ENCODE measurements at places on chromosomes 4 and X.

DNA sequence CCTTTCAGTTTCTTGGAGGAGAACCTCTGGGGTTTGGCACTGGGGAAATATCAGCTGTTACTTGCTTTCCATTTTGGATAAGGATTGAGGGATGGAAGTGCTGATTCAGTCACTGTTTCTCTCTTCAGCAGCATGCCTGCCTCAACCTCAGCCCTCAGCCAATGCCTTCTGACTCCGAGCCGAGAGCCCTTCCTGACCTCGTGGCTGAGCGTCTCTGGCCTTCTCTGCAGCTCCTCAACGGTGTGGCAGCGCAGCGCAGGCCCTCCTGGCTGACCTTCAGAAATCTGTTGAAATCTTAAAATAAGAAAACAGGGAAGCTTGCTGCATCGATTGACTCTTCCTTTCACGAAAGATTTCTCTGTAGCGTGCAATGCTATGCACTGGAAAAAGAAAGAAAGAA is 434.3 kb upstream of the FAT1 start:
- no peak for DNase-seq

DNA sequence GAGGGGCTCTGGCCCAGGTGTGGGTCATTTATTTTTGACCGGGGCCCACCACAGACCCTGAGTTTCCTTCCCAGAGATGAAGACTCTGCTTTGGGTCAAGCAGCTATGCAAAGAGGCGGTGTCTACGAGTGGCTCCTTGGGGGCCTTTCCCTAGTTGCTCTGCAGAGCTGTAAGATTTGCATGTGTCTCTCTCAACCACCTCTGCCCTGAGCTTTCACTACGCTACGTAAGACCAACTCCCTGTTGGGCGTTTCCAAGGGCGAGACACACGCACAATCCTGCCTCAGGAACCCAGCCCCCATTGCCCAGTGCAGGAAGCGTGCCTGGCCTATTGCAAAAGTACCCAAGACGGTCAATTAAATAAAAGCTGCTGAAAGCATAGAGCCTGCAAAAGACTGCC is 10.0 kb upstream of the ANOS1 start:
- no peak for DNase-seq

GRCh38 chr4:179631321-179631720 is 2189.1 kb upstream of the AGA start:
- DNase-seq: no peak

DNA sequence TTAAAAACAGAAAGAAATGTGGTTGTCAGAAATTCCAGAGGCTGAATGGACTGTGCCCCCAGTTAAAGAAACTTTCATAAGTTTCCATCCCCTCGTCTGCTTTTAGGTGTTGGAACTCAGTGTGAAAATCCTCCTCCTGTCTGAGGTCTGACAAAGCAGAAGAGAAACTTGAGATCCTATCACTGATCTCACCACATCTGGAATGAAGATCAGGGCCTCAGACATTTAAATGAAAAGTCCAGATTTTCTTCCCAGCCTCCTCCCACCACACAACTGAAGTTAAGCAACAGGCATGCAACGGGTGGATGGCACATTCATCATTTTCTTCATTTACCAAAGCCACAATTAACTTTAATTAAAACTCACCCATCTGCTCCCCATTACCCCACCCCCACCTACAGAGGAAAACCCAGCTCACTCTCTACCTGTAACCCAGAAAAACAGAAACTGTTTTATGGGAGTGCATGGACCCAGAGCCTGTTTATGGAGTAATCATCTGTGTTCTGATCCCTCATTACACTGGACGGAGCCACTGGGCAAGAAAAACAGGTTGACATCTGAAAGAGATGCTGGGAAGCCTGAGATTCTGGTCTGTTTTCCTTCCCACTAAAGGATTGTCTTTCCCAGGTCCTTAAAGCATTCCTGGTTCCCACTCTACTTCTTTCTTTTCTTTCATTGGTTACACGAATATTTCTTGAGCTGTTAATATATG is 58.1 kb upstream of the HOPX start:
- DNase-seq: no peak

DNA sequence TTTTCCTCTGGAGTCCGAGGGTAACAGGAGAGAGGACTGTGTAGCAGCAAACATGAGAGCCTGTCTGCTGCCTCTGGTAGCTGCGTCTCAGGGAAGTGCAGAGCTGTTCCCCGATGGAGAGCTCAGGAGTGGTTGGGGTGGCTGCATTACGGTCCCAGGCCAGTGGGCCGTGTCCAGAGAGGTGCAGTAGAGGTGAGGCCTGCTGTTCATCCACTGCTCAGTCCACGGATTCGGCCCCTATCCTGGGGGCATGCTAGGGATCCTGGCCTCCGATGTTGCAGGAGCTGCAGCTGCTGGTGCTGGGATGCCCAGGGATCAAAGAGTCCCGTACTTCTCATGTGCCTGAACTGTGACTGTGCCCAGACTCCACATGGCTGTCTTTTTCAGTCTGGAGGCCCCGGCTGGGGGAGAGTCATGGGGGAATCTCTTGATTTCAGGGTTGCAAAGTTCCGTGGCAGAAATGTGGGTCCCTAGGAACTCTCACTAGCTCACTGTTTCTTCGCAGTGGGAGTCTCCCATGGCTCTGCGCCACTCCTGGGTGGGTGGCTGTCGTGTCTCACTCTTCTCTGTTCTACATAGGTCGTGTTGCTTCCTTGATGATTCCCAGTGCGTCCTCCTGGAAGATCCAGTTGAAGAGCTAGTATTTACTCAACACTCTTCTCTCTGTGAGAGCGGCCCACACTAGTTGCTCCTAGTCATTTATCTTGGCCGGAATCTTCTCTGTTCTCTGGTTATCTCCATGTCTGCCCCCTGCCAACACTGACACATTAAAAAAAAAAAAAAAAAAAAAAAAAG is 109.5 kb upstream of the CENPE start:
- no peak for DNase-seq

DNA sequence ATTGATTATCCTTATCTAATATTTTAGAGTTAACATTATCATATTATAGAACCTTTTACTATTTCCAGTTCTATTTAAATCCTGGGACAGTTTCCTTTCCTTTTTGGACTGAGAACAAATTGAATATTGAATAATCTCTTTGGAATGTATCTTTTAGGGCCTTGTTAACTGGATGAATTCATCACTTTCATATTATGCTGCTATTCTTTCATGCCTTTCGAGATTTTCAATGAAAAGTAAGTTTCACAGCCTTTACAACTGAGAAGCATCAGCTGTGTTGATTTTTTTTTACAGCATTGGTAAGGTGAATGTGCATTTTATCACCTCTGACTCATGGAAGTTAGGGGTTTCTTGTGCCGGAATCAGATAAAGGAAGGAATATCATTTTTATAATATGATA is 39.6 kb downstream of the PDLIM5 start:
- DNase-seq: no peak

DNA sequence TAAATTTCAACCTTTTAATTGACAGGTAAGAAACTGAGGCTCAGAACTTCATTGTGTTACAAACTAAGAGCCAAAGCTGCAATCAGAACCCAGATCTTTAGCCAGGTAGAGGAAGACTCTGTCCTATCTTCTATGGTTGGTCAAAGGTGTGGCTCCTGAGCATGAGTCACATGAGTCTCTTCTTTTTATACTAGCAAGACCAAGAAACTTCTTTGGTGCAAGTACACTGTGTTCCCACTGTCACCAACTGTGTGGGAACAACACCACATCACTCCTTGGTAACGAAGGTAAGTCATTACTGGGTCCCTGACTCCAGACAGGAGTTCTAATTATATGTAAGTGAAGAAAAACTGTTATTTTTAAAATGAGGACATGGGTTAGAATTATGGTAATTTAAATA is 290.1 kb downstream of the INPP4B start:
- DNase-seq: no peak

- DNase-seq: peak; percentile 74
Observed at GRCh38 chr4:121462660-121463261, 81.9 kb upstream of the QRFPR start.

DNA sequence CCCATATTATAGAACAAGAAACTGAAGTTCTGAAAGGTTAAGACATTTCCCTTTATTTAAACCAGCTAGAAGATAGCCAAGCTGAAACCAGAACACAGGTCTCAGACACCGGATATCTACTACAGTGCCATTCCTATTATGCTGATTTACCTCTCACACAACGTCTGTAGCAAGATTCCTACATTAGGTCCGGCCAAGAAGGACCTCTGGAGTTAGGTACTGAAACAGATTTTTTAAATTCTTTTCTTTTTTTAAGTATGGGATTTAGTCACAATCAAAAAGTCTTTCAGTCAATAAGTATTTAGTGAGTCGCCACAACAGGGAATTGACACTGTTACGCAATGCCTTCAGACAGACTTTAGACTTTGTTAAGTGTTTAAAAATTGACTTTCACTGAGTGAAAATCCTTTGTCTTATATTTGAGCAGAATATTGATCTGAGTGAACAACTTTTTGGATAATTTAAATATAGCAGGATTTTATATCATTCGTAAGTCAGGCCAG is 26.5 kb upstream of the SPANXN4 start:
- no peak for DNase-seq

DNA sequence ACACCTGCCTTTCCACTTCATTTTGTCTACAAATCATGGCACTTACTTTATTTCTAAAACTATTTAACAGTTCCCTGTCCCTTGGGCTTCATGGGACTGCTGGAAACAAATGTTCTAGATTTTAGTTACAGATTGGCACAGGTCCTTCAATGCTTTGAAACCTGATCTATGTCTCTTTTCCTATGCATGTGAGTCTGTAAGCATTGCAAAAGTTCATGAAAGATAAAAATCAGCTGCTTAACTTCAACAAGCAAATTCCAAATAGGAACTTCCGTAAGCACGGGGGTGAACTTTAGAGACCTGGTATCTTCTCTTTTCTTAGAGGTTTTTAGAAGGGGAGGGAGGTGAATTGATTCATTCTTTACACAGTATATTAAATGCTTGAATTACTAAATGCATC is 9.5 kb downstream of the LGI2 start:
- no peak for DNase-seq
